Peyer's patch (tissue), 4 donors: ENCODE measurements at places on chromosomes 6 and 20.
A peak's percentile ranks its signal among the peaks of the same experiment; 100 is the strongest.

GRCh38 chr6:95489185-95489863 is 88.0 kb upstream of the MANEA start:
- no peak for DNase-seq
- no peak overlapping the region for H3K4me3 ChIP-seq
- no peaks in the 10 kb centered on the region for H3K36me3 ChIP-seq
- no peaks in the 10 kb centered on the region for H3K27me3 ChIP-seq
- H3K27ac ChIP-seq = no peak overlapping the region

- no peaks in the 10 kb centered on the region for H3K36me3 ChIP-seq
- DNase-seq = no peak
- H3K27me3 ChIP-seq = no peaks in the 10 kb centered on the region
- no peaks in the 10 kb centered on the region for H3K4me1 ChIP-seq
Measured at GRCh38 chr6:169406804-169407203, 153.2 kb upstream of the THBS2 start.

GRCh38 chr6:42403421-42403820 is 48.3 kb downstream of the TRERF1 start:
- peak overlapping the region; percentile 1 for H3K4me3 ChIP-seq
- H3K4me1 ChIP-seq = no peaks in the 10 kb centered on the region
- no peaks in the 10 kb centered on the region for H3K27me3 ChIP-seq
- DNase-seq = no peak

DNA sequence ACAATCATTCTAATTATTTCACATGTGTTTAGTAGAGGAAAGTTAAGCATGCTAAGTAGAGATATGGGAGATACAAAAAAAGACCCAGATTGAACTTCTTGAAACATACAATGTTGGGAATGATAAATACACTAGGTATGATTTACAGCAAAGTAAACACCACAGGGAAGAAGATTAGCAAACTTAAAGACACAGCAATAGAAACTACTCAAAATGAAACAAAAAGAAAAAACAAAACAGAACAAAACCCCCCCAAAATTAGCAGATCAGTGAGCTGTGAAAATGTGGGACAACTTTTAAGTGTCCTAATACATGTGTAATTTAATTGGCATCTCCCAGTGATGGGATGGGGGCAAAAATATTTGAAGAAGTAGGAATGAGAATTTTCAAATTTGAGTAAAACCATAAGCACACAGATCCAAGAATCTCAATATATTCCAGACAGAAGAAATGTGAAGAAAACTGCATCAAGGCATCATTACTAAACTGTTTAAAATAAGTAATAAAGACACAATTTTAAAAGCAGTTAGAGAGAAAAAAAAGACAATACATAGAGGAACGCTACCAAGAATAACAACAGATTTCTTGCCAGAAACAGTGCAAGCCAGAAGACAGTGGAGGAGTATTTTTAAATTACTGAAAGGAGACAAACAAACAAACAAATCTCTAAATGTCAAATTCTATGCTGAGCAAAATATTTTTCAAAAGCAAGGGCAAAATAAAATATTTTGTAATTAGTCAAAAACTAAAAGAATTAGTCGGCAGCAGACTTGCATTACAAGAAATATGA is 473.7 kb downstream of the QKI start:
- H3K4me1 ChIP-seq = no peaks in the 10 kb centered on the region
- H3K27me3 ChIP-seq = no peaks in the 10 kb centered on the region
- no peak overlapping the region for H3K4me3 ChIP-seq
- H3K36me3 ChIP-seq = no peaks in the 10 kb centered on the region
- no peak for DNase-seq

- no peaks in the 10 kb centered on the region for H3K27me3 ChIP-seq
- H3K36me3 ChIP-seq = no peaks in the 10 kb centered on the region
- no peak overlapping the region for H3K4me3 ChIP-seq
- no peaks in the 10 kb centered on the region for H3K4me1 ChIP-seq
- no peak for DNase-seq
- no peak overlapping the region for H3K27ac ChIP-seq
Measured at GRCh38 chr20:56765172-56766073, 136.3 kb downstream of the TFAP2C start.

DNA sequence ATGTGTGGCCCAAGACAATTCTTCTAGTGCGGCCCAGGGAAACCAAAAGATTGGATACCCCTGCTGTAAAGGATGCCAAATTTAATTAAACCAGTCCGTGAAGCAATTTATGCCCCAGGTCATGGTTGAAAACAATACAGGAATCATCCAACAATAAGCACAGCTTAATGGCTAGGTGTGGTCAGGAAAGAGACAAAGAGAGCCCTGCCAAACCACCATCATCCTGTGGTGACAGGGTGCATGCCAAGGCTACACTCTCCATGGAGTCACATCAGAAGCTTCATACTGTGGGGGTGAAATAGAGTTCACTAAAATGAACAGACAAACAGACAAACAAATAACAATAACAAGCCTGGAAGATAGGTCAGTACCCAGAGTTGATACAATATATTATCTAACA is 62.7 kb downstream of the DZANK1 start:
- no peaks in the 10 kb centered on the region for H3K36me3 ChIP-seq
- no peak for DNase-seq
- H3K4me3 ChIP-seq = no peak overlapping the region
- no peak overlapping the region for H3K27ac ChIP-seq

GRCh38 chr6:93105017-93105416 is 314.3 kb downstream of the EPHA7 start:
- no peaks in the 10 kb centered on the region for H3K36me3 ChIP-seq
- H3K27ac ChIP-seq = no peak overlapping the region
- no peak for DNase-seq
- H3K27me3 ChIP-seq = no peaks in the 10 kb centered on the region
- H3K4me1 ChIP-seq = no peaks in the 10 kb centered on the region

GRCh38 chr20:51542033-51542570 is 417 bp downstream of the NFATC2 start:
- H3K27ac ChIP-seq = peak overlapping the region; percentile 88
- H3K4me3 ChIP-seq = peak overlapping the region; percentile 87
- peak; percentile 65 for DNase-seq
- no peaks in the 10 kb centered on the region for H3K27me3 ChIP-seq
- no peaks in the 10 kb centered on the region for H3K4me1 ChIP-seq

- DNase-seq = no peak
- H3K4me3 ChIP-seq = no peak overlapping the region
- H3K4me1 ChIP-seq = no peaks in the 10 kb centered on the region
- H3K36me3 ChIP-seq = no peaks in the 10 kb centered on the region
- H3K27me3 ChIP-seq = no peaks in the 10 kb centered on the region
Measured at GRCh38 chr6:168615837-168616236, 174.9 kb downstream of the SMOC2 start.

DNA sequence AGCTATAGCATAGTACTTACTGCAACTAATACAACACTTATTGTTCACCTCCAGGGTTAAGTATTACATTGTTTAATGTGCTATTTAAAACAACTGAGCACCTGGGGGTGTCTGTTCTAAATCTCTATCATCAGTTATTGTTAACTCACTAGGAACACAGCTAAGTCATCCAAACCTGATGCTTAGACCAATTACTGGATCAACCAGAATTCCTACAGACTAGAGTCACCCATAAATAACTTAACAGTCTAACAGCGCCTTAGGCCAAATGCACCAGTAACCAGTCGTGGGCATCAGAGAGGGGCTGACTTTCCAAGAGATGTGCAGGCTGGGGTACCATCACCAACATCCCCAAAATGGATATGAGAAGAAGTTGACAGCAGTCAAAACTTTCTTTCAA is 110.7 kb downstream of the ADTRP start:
- no peak overlapping the region for H3K27ac ChIP-seq
- no peaks in the 10 kb centered on the region for H3K36me3 ChIP-seq
- no peak overlapping the region for H3K4me3 ChIP-seq
- H3K27me3 ChIP-seq = no peaks in the 10 kb centered on the region
- H3K4me1 ChIP-seq = no peaks in the 10 kb centered on the region

GRCh38 chr6:89487864-89488263 is 54.9 kb downstream of the ANKRD6 start:
- no peaks in the 10 kb centered on the region for H3K36me3 ChIP-seq
- H3K4me1 ChIP-seq = no peaks in the 10 kb centered on the region
- H3K4me3 ChIP-seq = no peak overlapping the region

GRCh38 chr20:58449681-58450221 is 60.7 kb downstream of the VAPB start:
- H3K4me3 ChIP-seq = no peak overlapping the region
- DNase-seq = no peak

GRCh38 chr20:46253391-46253790 is 54.9 kb downstream of the CDH22 start:
- no peak overlapping the region for H3K27ac ChIP-seq
- peaks cover 13% of the 10 kb centered on the region for H3K27me3 ChIP-seq
- peak; percentile 37 for DNase-seq

- no peaks in the 10 kb centered on the region for H3K36me3 ChIP-seq
- no peaks in the 10 kb centered on the region for H3K4me1 ChIP-seq
- no peak overlapping the region for H3K27ac ChIP-seq
Measured at GRCh38 chr6:68778356-68779020, 143.4 kb downstream of the ADGRB3 start.

DNA sequence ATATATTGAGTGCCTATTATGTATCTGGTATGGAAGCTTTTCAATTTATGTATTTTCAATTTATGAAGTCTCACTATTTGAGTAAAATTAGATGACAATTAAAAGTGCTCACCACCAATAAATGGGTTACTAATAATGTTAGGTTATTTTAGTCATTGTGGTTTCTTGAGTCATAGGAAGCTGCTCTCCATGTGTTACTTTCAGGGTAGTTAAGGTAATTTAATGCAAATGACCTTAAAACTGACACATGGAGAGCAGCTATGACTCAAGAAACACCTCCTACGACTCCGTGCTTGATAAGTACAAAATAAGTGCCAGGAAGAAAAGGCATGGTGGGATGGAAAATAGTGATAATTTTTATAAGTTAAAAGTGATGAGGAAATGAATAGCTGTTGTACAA is 16.5 kb upstream of the TINAG start:
- H3K4me1 ChIP-seq = no peaks in the 10 kb centered on the region
- H3K4me3 ChIP-seq = no peak overlapping the region
- H3K27me3 ChIP-seq = no peaks in the 10 kb centered on the region
- DNase-seq = no peak

GRCh38 chr6:165962366-165962765 is 205.3 kb downstream of the TBXT start:
- no peaks in the 10 kb centered on the region for H3K36me3 ChIP-seq
- DNase-seq = no peak
- H3K27ac ChIP-seq = no peak overlapping the region
- H3K4me1 ChIP-seq = no peaks in the 10 kb centered on the region
- no peaks in the 10 kb centered on the region for H3K27me3 ChIP-seq

DNA sequence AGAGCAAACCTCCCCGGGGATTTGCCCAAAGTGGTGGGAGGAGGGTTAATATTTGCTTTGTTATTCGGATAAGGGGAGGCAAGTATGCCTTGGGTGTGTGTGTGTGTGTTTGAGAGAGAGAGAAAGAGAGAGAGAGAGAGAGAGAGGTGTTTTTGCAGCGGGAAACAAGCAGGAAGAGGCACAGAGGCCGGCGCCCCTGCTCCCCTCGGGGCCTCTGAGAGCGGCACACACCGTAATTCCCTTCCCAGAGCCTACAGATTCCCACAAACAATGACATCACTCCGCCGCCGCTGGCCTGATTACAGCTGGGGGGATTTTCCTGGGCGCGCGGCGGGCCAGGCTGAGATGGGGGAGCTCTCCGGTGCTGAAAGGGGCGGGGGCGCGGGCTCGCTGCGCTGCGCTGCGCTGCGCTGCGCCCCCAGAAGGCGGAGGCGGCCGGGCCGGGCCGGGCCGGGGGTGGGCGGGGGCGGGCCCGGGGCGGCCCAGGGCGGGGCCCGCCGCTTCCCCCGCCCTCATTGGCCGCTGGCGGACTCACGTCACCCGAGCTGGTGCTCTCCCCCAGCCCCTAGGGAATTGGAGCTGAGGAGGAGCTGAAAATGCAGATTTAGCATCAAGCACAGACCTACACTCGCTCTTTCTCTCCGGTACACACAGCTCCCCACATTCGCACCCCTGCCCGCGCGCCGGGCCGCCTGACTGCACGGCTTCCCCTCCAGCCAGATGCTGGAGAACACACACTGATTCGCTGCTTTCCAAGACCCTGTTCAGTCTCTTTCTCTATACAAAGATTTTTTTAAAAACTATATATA is at the start of gene PCSK2:
Gene PCSK2 (plus strand): TSS at position 631 of the 809 bp plus-strand sequence. CDS start 266 bp downstream, outside the sequence.
- no peaks in the 10 kb centered on the region for H3K4me1 ChIP-seq
- no peak within 1 kb of the TSS for H3K27ac ChIP-seq
- H3K4me3 ChIP-seq = no peak within 1 kb of the TSS
- H3K36me3 ChIP-seq = no peaks in the 10 kb centered on the region

DNA sequence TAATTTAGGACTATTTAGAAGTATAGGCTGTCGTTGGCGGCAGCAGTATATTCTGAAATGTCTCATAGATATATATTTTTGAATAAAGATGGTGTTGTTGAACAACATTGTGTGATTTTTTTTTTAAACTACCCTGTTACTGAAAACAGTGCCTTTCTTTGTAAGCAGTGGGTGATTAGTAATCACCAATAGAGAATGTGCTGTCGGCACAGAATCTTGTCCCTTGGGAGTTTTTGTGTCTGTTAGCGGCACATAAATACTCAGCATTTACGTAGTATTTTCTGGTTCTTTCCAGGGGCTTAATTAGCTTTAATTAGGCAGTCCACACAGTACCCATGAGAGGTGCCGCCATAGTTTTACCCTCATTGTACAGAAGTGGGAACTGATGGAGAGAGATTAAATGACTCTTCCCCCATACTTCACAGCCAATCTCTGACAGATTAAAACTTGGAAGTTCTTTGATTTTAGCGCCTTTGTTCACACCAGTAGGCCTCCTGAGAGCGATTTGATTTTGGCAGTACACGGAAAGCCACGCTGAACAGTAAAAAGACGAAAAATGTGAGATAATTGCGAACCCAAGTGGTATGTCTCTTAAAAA is 58.8 kb downstream of the RPRD1B start:
- no peaks in the 10 kb centered on the region for H3K36me3 ChIP-seq
- no peak for DNase-seq
- no peak overlapping the region for H3K4me3 ChIP-seq
- peaks cover 29% of the 10 kb centered on the region for H3K4me1 ChIP-seq
- no peaks in the 10 kb centered on the region for H3K27me3 ChIP-seq
- peak overlapping the region; percentile 63 for H3K27ac ChIP-seq

GRCh38 chr6:134535831-134536230 is 217.9 kb upstream of the SGK1 start:
- H3K4me1 ChIP-seq = no peaks in the 10 kb centered on the region
- no peak for DNase-seq
- H3K4me3 ChIP-seq = no peak overlapping the region
- no peaks in the 10 kb centered on the region for H3K27me3 ChIP-seq
- no peaks in the 10 kb centered on the region for H3K36me3 ChIP-seq

GRCh38 chr6:153673225-153673624 is 365.8 kb upstream of the OPRM1 start:
- H3K4me1 ChIP-seq = no peaks in the 10 kb centered on the region
- no peaks in the 10 kb centered on the region for H3K27me3 ChIP-seq
- H3K36me3 ChIP-seq = no peaks in the 10 kb centered on the region
- H3K27ac ChIP-seq = no peak overlapping the region
- H3K4me3 ChIP-seq = no peak overlapping the region

GRCh38 chr6:15327271-15327670 is 81.4 kb downstream of the JARID2 start:
- H3K4me1 ChIP-seq = peaks cover 20% of the 10 kb centered on the region
- H3K4me3 ChIP-seq = no peak overlapping the region
- no peaks in the 10 kb centered on the region for H3K27me3 ChIP-seq
- no peak overlapping the region for H3K27ac ChIP-seq
- no peak for DNase-seq

GRCh38 chr6:71419217-71420094 is 130.8 kb downstream of the OGFRL1 start:
- H3K27me3 ChIP-seq = no peaks in the 10 kb centered on the region
- no peaks in the 10 kb centered on the region for H3K4me1 ChIP-seq
- H3K4me3 ChIP-seq = peak overlapping the region; percentile 71
- peaks cover 5% of the 10 kb centered on the region for H3K36me3 ChIP-seq
